Foreskin keratinocyte (primary cell): ENCODE measurements at places on chromosomes 6 and 20. TPM values are rescaled to one million over a fixed set of nuclear protein-coding genes. Genes with fewer than 3 reads are reported as not detected.

The SLC22A2 gene
- total RNA-seq: not detected in 2 replicates

The PDE7B gene
- total RNA-seq: not detected in 2 replicates

The SLC16A10 gene
- 0.07 and 0.14 TPM in 2 replicates for total RNA-seq

The ULBP1 gene
- total RNA-seq: 1.9 and 6.4 TPM in 2 replicates

The HCK gene
- not detected in 2 replicates for total RNA-seq

The PXMP4 gene
- total RNA-seq: 6.1 and 6.7 TPM in 2 replicates

The ALDH5A1 gene
- 0.37 and 0.42 TPM in 2 replicates for total RNA-seq

The OSTM1 gene
- 26.3 and 28.9 TPM in 2 replicates for total RNA-seq

The SIGLEC1 gene
- total RNA-seq: not detected in 2 replicates

The OR11A1 gene
- total RNA-seq: not detected in 2 replicates

The TRIM31 gene
- total RNA-seq: 0.04 TPM in 1 of 2 replicates, not detected in the other

The CASS4 gene
- total RNA-seq: not detected in 2 replicates

The SUMO4 gene
- 0.44 and 0.56 TPM in 2 replicates for total RNA-seq

The SLC17A1 gene
- not detected in 2 replicates for total RNA-seq

The TUBB1 gene
- total RNA-seq: not detected in 2 replicates

The TMEM200A gene
- total RNA-seq: 51.2 and 134 TPM in 2 replicates

The CAGE1 gene
- 0.07 and 0.20 TPM in 2 replicates for total RNA-seq

The ELOVL5 gene
- total RNA-seq: 91.9 and 98.3 TPM in 2 replicates

The COL19A1 gene
- total RNA-seq: not detected in 2 replicates

The LTA gene
- not detected in 2 replicates for total RNA-seq

The OR2J3 gene
- total RNA-seq: not detected in 2 replicates

The CALHM5 gene
- total RNA-seq: 0.11 and 0.20 TPM in 2 replicates

The CLPSL2 gene
- total RNA-seq: not detected in 2 replicates

The AK9 gene
- total RNA-seq: 0.71 and 1.4 TPM in 2 replicates

The ITCH gene
- 79.9 and 85.9 TPM in 2 replicates for total RNA-seq

The TPD52L1 gene
- 44.0 and 48.9 TPM in 2 replicates for total RNA-seq

The BHLHE23 gene
- not detected in 2 replicates for total RNA-seq

The CNKSR3 gene
- 2.4 and 3.2 TPM in 2 replicates for total RNA-seq

The MTFR2 gene
- total RNA-seq: 8.1 and 11.3 TPM in 2 replicates

The SLC17A3 gene
- not detected in 2 replicates for total RNA-seq

The BACH2 gene
- 0.99 and 1.4 TPM in 2 replicates for total RNA-seq

The BPIFB1 gene
- not detected in 2 replicates for total RNA-seq

The TRIM38 gene
- total RNA-seq: 6.6 and 8.6 TPM in 2 replicates

The CYP24A1 gene
- total RNA-seq: 1.4 and 2.3 TPM in 2 replicates

The HLA-DQB1 gene
- total RNA-seq: 1.7 and 3.3 TPM in 2 replicates

The PHIP gene
- total RNA-seq: 19.2 and 20.8 TPM in 2 replicates

The HLA-B gene
- 266 and 383 TPM in 2 replicates for total RNA-seq

The TREML2 gene
- 0.07 and 0.17 TPM in 2 replicates for total RNA-seq

The SRMS gene
- 0.11 and 0.17 TPM in 2 replicates for total RNA-seq

The RBBP9 gene
- total RNA-seq: 19.8 and 21.4 TPM in 2 replicates

The HTR1E gene
- total RNA-seq: not detected in 2 replicates

The CALHM4 gene
- total RNA-seq: 0.10 and 0.18 TPM in 2 replicates

The BPIFA1 gene
- not detected in 2 replicates for total RNA-seq

The FRK gene
- total RNA-seq: 2.5 and 3.4 TPM in 2 replicates

The IPCEF1 gene
- not detected in 2 replicates for total RNA-seq

The OVOL2 gene
- 8.5 and 8.9 TPM in 2 replicates for total RNA-seq

The DDX43 gene
- total RNA-seq: 0.54 and 0.99 TPM in 2 replicates

The IL17A gene
- total RNA-seq: not detected in 2 replicates

The SCRT2 gene
- not detected in 2 replicates for total RNA-seq

The BPIFB4 gene
- not detected in 2 replicates for total RNA-seq

The WFDC12 gene
- total RNA-seq: 0.18 and 0.61 TPM in 2 replicates

The NELFE gene
- total RNA-seq: 86.0 and 92.0 TPM in 2 replicates

The TUBB2B gene
- total RNA-seq: 1.2 TPM in 1 of 2 replicates, not detected in the other

The COL21A1 gene
- 0.11 and 0.78 TPM in 2 replicates for total RNA-seq

The ZMYND8 gene
- total RNA-seq: 29.7 and 31.1 TPM in 2 replicates
